ENCODE measurements at places on chromosomes 2 and 18.

DNA sequence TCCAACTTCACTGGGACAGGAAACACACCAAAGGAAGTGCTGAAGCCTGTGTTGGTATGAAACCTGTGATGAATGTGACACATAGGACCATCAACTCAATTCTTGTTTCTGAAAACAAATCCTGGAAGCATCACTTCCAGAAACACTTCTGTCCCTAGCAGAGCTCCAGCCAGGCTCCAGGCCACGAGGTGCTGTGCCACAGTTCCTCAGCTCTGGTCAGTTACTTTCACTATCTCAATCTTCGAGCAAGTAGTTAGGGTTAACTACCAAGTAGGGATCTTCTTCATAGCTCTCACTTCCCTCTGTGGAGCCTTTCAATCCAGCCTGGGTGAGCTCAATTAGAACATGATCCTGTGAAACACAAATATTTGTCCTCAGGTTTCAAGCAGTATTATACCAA is 3.6 kb upstream of the LCT start:
- no peak for DNase-seq

- DNase-seq, result no peak
These were observed 107.6 kb downstream of the SETBP1 start for GRCh38 chr18:44788334-44788733.

DNA sequence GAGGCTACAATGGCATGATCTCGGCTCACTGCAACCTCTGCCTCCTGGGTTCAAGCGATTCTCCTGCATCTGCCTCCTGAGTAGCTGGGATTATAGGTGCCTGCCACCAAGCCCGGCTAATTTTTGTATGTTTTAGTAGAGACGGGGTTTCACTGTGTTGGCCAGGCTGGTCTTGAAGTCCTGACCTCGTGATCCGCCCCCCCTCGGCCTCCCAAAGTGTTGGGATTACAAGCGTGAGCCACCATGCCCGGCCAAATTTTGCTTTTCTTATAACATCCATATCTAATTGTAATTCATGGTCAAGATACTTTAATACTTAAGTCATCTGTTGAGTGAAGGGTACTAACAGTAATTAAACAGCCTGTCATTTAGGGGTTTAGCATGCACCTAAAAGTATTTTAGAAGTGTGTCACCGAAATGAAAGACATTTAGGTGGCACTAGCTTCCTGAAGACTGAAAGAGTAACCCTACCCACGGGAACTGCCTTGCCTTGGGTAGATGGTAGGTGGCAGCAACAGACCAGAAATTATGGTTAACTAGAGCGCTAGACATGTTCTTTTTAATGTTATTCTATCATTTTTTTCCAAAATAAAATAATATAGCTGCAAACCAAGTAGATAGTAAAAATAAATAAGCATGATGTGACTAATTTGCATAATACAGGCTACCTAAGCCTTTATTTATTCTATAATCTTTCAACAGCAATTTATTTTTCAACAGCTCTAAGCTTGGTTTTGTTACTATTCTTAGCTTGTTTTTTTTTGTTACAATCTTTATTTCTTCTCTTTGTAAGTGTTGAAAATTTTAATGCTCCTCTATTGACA is 8.6 kb upstream of the ACYP2 start:
- peak; percentile 57 for DNase-seq

DNA sequence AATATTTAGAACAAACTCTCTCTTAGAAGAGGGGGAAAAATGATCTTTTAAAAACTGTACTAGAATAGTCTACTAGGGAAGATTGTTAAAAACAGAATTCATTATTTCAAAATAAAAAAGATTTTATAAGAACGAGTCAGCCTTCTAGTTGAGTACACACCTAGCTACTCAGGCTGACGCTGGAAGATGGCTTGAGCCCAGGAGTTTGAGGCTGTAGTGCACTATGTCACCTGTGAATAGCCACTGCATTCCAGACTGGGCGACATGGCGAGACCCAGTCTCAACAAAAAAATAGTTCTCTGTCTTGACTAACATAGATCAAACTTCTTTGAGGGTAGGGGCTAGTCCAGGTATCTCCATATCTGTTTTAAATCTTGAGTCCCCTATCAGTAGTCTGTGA is 33.9 kb downstream of the ERLEC1 start:
- no peak for DNase-seq

DNA sequence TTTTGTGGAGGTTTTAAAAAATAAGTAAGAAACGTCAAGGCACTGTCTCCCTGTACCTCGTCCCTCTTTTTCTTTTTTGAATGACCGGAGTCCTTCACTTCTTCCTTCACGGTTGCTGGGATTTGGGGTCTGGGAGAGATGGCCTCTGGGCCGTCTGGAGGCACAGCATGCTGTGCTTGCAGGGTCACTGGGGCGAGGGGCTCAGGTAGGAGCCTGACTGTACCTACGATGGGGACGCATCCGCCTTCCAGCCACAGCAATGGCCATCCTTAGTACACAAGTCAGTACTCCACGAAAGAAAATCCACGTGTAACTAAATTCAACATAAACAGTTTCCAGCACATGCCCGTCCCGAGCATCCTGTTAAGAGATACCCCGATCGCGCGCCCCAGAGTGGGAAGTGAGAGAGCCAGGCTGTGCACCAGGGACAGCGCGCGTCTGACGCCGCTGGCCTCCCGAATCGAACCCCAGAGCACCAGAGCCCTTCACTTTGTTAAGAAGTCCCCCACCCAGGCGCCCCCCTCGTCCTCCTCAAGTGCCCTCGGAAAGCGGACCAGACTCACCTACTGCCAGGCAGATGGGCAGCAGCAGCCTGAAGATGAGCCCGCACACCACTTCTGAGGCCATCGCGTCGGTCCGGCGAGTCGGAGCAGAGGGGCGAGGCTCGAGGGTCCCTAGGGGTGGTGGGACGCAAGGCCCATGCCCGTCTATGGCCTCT is 1.2 kb downstream of the PIEZO2 start:
- no peak for DNase-seq

- DNase-seq, result no peak
These were observed 26.0 kb downstream of the FAM117B start for GRCh38 chr2:202660796-202661195.

GRCh38 chr2:195181059-195181705 is 475.8 kb upstream of the SLC39A10 start:
- DNase-seq, result no peak

- DNase-seq, result no peak
These were observed 25.0 kb downstream of the CREG2 start for GRCh38 chr2:101362316-101362715.

DNA sequence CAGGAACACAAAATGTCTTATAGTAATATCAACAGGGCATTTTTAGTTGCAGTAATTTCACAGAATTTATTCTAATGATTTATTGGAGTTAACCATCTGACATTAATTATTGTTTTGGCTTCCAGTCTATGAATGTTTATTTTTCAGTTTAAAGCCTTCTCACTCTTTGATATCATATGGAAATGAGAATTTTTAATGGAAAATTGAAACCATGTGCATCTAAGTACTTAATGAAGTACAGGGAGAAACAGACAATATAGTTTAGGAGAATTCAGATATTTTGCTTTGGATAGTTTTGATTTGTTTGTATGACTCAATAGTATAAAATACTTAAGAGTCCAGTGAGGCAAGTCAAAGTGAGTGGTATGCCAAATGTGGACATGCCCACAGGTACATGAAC is 126.1 kb downstream of the OLA1 start:
- DNase-seq, result no peak

DNA sequence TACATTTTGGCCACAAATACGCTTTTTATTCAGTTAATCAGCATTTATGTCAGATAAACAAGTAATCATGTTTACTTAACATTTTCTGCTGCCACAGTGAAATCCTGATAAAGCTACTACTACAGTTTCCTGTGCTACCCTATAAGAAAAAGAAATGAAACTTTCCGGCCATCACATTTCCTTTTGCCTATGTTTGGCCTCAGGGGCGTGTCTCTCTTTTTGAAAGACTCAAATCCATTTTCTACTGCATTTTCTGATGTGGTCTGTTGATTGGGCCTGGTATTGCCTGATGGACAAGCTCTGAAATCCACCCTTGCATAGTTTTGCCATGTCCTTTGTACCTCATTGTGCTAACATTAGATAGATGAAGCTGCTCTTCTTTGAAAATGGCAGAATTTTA is 152.6 kb downstream of the AGPS start:
- no peak for DNase-seq

- peak; percentile 71 for DNase-seq
These were observed 48.5 kb downstream of the C2orf74 start for GRCh38 chr2:61210332-61210981.

DNA sequence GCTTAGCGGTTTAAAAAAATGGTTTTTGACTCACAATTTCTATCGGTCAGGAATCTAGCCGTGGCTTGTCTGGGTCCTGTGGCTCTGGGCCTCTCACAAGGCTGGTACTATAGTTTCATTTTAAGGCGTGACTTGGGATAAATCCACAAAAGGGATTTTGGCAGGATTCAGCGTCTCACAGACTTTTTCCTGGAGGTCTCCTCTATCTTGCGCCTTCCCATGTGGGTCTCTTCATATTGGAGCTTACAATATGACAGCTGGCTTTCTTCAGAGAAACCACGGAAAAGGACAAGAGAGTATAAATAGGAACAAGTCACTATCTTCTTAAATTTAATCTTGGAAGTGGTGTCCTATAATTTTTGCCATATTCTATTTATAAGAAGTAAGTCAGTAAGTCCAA is 250.5 kb downstream of the DSC3 start:
- no peak for DNase-seq

DNA sequence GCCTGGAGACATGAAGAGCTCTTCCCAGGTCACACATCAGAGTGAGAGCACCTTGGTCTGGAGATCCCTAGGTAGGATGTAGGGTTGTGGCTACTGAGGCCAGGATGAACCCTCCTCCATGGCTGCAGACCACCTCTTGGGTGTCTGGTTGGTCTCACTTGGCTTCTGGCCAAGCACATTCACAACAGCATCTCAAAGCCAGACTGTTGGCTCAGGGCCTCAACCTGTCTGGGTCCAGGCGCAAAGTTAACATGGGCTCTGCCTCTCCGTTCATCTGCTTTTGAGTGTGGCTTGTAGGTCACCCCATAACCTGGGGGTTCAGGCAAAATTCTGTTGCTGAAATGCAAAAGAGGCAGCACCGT is 40.1 kb downstream of the RHOB start:
- DNase-seq, result no peak

DNA sequence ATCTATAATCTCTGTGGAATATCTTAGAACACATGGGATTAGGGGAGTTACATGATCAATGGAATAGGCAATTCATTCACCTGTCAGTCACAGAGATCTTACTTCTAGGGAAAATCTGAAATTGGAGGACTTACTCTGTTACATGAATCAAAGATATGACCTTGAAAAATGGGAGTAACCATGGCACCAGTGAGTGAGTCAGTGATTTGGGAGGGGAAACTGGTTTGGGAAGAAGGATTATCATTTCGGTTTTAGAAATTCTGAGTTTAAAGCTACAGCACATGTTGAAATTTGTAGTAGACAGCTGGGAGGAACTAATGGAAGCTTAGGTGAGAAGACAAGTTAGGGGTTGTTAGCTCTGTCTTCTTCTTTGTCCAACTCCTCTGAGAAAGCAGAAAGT is 153.7 kb downstream of the CAMKMT start:
- DNase-seq, result no peak

DNA sequence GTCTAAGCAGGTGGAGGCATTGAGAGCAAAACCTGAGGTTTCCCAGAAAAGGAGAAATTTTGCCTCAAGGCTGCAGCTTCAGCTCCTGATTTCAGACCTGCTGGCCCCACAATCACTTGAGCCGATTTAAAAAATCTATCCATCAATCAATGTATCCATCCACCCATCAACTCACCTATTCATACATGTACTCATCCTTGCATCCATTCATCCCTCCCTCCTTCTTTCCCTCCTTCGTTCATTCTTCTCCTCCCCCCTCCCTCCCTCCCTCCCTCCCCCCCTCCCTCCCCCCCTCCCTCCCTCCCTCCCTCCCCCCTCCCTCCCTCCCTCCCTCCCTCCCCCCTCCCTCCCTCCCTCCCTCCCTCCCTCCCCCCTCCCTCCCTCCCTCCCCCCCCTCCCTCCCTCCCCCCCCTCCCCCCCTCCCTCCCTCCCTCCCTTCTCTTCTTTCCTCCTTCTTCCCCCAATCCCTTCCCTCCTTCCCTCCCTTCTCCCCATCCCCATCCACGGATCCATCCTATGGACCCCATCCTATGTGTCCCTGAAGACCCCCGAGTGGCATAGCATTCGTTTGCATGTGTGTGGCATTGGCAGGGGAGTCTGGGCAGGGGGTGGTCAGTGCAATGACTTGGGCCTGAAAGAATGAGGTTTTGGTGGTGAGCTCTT is 6.1 kb upstream of the PXDN start:
- no peak for DNase-seq

GRCh38 chr2:78861546-78861945 is 164.0 kb upstream of the REG3G start:
- DNase-seq, result no peak

- no peak for DNase-seq
These were observed 372.3 kb upstream of the NRXN1 start for GRCh38 chr2:51404226-51404625.

GRCh38 chr2:168231609-168232241 is 15.7 kb downstream of the STK39 start:
- DNase-seq, result no peak

DNA sequence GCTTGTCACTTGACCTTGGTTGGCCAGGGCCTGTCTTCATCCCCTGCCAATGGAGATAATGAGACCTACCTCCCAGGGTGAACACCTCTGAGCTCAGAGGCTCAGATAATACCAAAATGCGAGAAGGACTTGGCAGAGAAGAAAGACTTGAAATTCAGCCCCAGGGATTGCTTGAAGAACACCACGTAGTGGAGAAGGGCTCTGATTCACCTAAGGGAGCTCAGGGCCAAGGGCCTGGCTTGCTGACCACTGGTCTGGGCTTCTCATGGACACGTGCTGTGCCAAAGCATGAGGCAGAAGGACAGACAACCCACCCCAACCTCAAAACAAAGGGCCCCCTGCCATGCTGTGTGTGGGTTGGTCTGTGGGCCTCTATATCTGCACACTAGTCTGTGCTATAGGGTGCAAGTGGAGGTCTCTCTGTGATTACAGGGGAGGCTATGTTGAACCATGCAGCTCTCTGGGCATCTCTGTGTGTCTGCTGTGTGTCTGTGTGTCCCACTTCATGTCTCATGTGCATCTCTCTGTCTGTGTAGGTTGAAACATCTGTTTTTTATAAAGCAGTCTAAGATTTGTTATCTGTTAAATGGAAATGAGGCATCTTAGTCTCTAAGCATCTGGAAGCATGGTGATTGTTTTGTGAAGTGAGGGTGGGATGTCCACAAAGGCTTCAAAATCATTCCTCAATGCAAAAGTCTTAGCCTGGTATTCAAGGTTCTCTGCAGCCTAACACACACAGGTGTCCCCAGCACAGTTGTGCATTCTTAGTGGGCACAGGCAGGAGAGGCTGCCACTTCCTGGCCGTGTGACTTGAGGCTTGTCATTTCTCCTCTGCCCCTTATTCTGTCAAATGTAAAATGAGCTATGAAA is 61.0 kb upstream of the EPAS1 start:
- DNase-seq, result no peak

- no peak for DNase-seq
These were observed 66.0 kb downstream of the TCF4 start for GRCh38 chr18:55522011-55522410.

Measured in AML-193 (cell line).